ENCODE measurements at places on chromosomes 11 and 22.

GRCh38 chr11:105786741-105787140, 176.9 kb downstream of the GRIA4 start:
- DNase-seq: no peak

- DNase-seq: peak; percentile 24
Measured at GRCh38 chr11:67614730-67615714, 8.3 kb downstream of the NDUFV1 start.

DNA sequence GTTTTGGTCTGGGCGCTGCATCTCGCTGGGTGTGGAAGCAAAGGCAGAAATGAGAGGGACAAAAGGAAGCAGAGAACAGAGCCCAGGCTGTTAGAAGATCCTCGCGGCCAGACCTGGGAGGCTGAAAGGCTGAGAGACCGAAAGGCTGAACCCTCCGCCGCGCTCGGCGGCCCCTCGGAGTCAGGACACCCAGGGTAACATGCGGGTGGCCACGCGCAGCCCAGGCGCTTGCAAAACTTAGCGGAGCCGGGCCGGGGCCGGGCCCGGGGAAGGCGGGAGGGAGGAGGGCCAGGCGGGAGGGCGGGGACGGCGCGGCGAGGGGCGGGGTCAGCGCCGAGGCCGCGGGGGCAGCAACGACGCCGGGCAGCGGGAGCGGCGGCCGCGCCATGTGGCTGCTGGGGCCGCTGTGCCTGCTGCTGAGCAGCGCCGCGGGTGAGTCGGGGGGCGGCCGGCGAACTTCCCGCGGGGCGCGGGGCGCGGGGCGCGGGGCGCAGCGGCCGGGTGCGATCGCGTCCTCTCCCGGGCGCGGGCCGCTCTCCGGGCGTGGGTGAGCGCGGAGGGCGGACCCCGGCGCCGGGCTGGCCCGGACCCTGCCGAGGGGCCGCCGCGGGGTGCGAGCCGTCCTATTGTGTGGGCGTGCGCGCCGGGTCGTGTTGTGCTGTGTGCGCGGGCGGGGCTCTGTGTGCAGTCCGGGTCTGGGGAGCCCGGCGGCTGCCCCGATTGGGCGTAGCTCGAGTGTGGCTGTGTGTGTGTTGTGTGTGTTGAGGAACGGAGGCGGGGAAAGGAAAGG, at the start of gene LDLRAD3:
Gene LDLRAD3 (plus strand): TSS at position 350 of the 790 bp plus-strand sequence. CDS start 37 bp downstream, at position 387.
- no peak for DNase-seq

- no peak for DNase-seq
Measured at GRCh38 chr11:81005595-81005994, 1564.8 kb upstream of the TENM4 start.

- no peak for DNase-seq
Measured at GRCh38 chr11:9076046-9076445, 15.4 kb downstream of the SCUBE2 start.

GRCh38 chr11:44452827-44453572, 112.5 kb upstream of the CD82 start:
- no peak for DNase-seq

- DNase-seq: no peak
Measured at GRCh38 chr11:75387736-75388294, 11.5 kb upstream of the RPS3 start.

- DNase-seq: no peak
Measured at GRCh38 chr11:99098258-99098657, 77.5 kb downstream of the CNTN5 start.

DNA sequence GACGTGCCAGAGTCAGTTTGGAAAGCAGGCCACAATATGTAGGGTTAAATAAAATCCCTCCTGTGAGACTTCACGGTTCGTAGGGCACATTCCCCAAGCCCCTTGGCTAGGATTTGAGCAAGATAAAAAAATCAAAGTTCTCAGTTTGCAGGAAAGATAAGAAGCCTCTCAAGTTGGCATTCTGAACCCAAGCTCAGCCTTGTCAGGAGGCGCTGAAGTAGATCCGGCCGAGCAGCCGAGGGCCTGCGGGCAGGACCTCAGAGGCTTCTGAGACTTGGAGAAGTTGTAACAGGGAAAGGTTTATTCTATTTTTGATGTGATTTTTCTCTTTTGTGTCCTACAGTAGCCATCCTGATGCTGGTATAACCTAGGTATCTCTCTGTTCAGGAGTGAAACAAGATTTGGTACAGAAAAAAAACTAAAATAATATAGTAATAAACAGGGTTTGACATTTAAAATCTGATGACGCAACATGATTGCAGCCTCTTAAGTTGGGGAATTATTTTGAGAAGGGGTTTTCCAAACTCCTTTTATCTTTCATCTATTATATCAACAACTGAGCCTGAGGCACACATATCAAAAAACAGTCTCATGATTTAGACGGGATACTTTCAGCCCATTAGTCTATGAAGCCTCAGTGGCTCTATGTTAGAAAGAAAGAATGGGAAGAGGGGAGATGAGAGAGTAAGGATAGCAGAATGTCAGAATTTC, 10.1 kb downstream of the PATE2 start:
- no peak for DNase-seq

GRCh38 chr11:27972522-27973170, 135.3 kb downstream of the KIF18A start:
- DNase-seq: no peak

DNA sequence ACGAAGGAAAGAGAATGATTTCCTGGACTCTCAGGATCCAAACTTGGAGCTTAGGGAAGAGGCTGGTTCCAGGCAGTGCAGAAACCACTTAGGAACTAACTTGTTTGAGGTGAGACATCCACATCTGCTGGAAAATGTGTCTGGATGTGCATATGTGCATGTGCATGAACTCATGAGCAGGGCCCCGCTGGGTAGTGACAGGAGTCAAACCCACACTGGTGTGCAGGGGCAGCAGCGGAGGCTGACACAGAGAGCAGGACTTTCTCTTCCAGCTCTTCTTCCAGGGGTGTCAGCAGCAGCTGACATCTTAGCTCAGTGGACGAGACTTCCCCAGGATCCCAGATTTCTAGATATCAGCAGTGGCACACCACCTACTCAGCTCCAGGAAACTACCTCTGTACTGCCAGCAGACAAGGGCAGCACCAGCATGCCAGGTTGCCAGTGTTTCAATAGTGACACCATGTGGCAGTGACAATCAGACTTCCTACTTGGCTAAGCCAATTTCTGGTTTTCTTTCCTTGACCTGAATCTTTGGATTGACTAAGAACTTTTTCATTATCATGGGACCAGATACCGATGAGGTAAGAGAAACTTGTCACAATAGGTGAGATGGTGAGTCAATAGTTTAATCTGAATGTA, 227.5 kb upstream of the ZC3H12C start:
- no peak for DNase-seq

- DNase-seq: no peak
Measured at GRCh38 chr11:119473226-119473625, 50.3 kb upstream of the THY1 start.

DNA sequence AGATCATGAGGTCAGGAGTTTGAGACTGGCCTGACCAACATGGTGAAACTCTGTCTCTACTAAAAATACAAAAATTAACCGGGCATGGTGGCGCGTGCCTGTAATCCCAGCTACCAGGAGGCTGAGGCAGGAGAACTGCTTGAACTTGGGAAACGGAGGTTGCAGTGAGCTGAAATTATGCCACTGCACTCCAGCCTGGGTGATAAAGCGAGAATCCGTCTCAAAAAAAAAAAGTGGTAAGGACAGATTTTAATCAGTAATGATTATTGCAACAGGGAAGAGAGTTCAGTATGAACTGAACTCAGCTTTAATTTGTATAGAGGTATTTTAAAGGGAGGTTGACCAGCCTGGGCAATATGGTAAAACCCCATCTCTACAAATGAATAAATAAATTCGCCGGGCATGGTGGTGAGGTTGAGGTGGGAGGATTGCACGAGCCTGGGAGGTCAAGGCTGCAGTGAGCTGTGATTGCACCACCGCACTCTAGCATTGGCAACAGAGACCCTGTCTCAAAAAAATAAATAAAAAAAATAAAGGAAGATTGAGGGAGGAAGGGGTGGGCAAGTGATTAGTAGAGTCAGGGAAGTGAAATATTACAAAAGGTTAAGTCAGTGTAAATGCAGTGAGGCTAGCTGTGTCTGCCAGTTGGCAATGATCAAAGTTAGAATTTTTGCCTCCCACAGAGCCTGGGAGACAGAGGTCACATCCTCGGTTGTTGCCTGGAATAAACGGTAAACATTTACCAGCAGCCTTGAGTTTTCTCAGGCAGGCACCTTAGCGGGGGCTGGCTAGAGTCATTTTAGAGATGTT, 2.6 kb upstream of the MCM5 start:
- DNase-seq: no peak

- DNase-seq: no peak
Measured at GRCh38 chr11:132874638-132875037, 657.7 kb downstream of the OPCML start.

GRCh38 chr22:44586999-44587736, 89.1 kb upstream of the RTL6 start:
- DNase-seq: no peak

DNA sequence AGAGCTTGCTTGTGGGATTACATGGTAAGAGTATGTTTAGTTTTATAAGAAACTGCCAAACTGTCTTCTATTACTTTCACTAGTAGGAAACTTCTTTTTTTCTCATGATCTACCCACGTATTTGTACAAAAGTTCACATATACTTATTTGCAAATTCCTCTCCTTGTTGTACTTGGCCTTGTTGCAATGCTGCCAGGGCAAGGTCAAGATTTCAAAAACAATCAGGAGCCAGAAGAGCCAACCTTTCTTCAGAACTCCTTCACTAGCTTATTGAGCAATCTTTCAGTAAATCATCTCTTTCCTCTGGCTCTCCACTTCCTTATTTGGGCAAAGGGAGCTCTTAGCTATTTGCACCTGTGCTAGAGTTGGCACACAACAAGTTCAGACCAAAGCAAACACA, 9.7 kb downstream of the SRSF8 start:
- no peak for DNase-seq

GRCh38 chr22:43636086-43636485, 176.0 kb downstream of the EFCAB6 start:
- DNase-seq: no peak

DNA sequence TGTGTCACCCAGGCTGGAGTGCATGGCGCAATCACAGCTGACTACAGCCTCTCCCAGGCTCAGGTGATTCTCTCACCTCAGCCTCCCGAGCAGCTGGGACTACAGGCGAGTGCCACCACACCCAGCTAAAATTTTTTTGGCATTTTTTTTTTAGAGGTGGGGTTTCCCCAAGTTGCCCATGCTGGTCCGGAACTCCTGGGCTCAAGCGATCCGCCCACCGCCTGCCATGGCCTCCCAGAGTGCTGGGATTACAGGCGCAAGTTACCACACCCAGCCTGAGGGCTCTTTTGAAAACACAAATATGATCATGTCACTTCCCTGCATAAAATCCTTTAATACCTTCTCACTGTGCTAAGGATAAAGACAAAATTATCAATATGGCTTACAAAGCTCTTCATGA, 88.1 kb downstream of the MAML2 start:
- DNase-seq: no peak

- DNase-seq: no peak
Measured at GRCh38 chr22:26480611-26480932, 3.0 kb downstream of the HPS4 start.

DNA sequence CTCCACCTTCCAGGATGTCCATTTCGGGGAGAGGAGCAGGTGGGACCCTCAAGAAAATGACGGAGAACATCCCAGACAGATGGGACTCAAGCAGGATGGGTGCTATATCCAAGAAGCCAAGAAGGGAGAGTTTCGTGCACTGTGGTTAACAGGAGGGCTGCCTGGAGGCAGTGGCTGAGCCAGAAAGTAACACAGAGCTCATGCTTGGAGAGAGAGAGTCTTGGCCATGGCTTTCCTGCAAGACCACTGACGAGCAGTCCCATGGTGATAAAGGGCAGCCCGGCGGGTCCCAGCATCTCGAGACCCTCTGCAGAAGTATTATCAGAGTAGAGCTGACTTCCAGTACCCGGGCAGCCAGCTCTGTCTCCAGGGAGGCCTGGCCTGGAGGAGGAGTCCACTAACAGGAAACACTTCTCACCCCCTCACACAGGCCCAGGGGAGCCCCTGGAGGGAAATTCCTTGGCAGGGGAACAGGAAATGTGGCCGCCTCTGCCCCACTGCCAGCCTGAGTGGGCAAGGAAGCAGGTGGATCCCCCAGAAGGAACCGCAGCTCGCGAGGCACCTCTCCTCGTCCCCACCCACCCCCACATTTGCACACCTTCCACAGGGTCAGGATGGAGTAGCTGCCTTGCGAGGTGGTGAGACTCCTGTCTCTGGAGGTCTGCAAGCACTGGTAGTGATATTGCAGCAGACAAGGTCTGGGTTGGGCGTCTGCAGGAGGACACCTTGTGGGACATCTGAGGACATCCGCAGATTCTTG, 32.2 kb downstream of the CYTH4 start:
- no peak for DNase-seq

DNA sequence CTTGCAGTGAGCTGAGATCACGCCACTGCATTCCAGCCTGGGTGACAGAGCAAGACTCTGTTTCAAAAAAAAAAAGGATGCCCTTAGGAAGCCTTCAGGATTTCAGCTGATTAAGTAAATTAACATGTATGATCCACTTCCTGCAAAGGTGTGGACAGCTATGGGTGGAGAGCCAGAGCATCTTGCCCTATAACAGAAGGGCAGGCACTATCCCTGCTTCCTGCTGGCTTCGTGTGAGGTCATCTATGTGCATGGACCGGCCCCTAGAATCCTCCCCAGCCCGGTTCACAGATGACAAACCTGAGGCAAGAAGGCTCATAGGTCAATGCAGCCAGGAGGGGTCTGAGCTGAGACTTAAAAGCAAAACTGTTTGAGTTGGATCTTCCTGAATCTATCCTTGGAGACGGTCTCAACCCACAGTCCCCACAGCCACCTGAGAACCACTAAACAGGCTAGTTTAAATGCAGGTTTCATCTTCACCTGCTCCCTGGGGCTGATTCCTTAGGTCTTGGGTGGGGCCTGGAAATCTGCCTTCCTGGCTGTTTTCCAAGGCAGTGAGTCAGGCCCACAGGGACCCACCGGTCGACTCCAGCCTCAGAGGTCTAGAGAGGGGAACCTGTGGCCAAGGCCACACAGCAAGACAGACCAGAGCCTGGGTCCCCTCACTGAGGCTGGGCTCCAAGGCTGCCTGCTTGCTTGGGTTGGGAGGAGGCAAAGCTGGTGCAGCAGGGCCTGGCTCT, 55.2 kb upstream of the MPEG1 start:
- no peak for DNase-seq

- DNase-seq: no peak
Measured at GRCh38 chr11:121890377-121890776, 225.6 kb downstream of the BLID start.

DNA sequence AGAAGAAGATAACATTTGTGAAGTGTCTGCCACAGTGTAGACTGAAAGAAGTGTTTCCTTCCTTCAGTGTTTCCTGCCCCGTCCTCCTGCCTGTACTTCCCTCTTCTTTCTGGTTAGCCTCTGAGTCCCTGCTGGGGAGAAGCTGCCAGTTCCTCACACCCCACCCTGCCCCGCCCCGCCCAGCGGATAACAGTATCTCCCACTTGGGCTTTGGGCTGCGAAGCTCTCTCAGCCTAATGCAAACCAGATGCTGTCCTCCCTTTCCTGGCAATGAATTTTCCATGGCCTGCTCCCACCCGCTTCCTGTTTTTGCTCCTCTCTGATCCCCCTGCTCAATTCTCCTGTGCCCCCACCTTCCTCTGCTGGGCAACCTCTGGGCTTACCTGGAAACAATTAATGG, 5.2 kb upstream of the RAB3IL1 start:
- DNase-seq: no peak

GRCh38 chr22:43560651-43561050, 148.8 kb downstream of the MPPED1 start:
- no peak for DNase-seq

- no peak for DNase-seq
Measured at GRCh38 chr22:43266076-43266475, 77.1 kb downstream of the SCUBE1 start.

GRCh38 chr11:87803748-87804147, 371.5 kb downstream of the RAB38 start:
- DNase-seq: no peak

Measured in activated CD8-positive, alpha-beta memory T cell treated with anti-CD3 and anti-CD28 coated beads for 1 hour (primary cell).